ENCODE measurements at places on chromosomes 1 and 21.
A peak's percentile ranks its signal among the peaks of the same experiment; 100 is the strongest.

DNA sequence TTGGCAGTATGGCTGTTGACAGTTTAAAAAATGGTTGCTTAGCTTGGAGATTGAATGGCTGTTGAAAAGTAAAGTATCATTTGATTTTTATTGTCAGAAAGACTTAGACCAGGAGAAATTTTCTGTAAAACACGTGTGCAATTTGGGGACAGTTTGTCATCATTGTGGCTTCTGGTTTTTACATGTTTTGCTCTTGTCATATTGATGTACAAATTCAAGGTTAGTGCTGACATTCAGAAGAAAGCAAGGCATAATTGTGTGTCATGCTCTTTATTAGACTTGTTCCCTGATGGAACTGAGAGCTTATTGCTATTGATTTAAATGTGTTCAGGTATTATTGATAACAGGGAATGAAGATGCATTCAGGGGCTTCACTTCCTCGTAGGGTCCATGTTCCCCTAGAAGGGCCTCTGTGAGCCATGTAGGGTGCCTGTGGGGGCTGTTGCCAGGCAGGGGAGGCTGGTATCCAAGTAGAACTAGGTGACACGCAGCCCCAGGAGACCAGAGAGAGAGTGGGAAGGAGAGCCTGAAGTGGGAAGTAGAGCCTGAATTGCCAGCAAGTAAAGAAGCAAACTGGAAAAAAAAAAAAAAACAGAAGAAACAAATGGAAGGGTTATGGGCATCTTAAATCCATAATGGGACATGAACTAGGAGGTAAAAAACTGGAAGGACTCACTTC is 32.7 kb upstream of the PLXNA2 start:
- DNase-seq: no peak

- DNase-seq: no peak
Measured at GRCh38 chr21:43861706-43862105, 3.3 kb upstream of the AGPAT3 start.

GRCh38 chr1:208164609-208165008 is 79.6 kb downstream of the PLXNA2 start:
- peak; percentile 25 for DNase-seq

DNA sequence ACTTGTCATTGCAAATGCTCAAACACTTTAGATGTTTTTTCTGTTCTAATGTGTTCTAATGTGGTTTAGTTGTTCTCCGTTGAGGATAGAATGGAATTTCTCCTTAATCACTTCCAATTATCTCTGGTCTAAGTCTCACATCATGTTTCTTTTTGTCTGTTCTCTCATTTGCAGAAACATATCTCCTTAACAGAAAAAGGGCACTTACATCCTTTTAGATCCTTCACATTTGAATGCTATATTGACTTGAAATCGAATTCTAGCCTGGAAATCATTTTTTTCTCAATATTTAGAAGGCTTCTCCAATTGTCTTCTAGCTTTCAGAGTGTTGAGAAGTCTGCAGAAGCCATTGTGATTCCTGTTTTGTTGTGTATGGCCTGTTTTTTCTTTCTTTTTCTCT is 7.3 kb upstream of the SAMSN1 start:
- DNase-seq: no peak

GRCh38 chr1:180976732-180977357 is 45.8 kb downstream of the STX6 start:
- DNase-seq: no peak

- DNase-seq: peak; percentile 45
Measured at GRCh38 chr21:45590726-45591618, 48.7 kb upstream of the SLC19A1 start.

DNA sequence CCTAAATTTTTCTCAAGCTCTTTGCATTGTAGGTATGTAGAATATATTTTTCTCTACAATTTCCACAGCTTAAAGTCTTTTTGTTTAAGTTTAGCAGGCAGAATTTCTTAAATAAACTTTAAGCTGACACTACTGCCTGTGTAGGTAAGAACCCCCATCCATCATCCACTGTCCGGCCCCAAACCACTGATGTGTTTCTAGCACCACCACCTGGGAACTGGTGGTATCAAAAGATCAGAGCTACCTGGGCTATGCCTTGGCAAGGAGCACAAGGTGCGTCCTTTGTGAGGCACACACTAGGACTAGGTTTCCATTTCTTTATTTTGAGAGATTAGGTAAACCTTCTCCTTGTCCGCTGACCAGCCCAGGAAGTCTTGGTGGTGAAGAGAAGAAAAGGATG is 10.5 kb upstream of the LELP1 start:
- no peak for DNase-seq

DNA sequence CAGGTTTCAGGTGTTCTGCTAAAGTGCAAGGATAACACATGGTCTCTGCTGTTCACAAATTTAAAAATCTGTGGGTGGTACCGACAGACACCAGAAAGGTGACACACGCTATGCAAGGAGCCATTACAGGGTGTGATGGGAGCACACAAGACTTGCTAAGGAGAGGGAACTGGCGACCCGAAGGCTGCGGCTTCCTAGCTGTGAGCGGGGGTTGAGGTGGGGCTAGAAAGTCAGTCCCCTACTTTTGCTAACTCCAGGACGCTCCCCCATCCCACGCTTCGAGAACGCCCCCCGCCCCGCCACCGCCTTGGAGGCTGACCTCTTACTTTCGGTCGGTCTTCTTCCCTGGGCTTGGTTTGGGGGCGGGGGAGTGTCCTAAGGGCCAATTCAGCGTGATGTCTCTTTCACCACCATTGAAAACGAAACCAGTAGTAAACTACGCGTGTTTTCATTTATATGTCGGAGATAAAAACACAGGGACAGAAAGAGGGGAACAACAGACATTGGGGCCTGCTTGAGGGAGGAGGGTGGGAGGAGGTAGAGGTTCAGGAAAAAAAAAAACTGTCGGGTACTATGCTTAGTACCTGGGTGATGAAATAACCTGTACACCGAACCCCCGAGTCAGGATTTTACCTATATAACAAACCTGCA is 1.1 kb downstream of the CKS1B start:
- DNase-seq: no peak

GRCh38 chr1:225611537-225612223 is 41.2 kb downstream of the ENAH start:
- DNase-seq: no peak

GRCh38 chr1:219398815-219399396 is 214.0 kb downstream of the ZC3H11B start:
- no peak for DNase-seq

- DNase-seq: no peak
Measured at GRCh38 chr1:56080123-56080522, 499.2 kb downstream of the PLPP3 start.

- peak; percentile 38 for DNase-seq
Measured at GRCh38 chr1:38454236-38454635, 405.3 kb downstream of the RRAGC start.

GRCh38 chr1:30879126-30879786 is 29.3 kb downstream of the SDC3 start:
- no peak for DNase-seq

- no peak for DNase-seq
Measured at GRCh38 chr21:34844924-34845238, 176.1 kb downstream of the CLIC6 start.

DNA sequence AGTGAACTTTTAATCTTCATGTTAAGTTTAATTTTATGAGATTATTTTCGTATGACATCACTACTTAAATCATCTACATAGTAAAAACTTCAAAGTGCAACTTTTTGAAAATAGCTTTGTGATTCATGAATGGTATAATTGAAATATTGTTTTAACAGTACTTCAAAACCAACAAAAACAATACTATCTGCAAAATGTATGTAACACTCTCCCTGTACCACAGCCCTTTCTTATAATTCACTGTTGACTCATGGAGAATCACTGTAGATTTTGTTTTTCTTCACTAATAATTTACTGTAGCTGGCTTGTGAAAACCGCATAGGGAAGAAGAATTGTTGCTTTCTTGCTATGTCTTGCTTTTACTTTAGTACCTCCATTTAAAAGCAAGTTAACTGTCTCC is 301.4 kb upstream of the ADAMTS5 start:
- DNase-seq: no peak

GRCh38 chr1:238892612-238893011 is 493.8 kb upstream of the CHRM3 start:
- no peak for DNase-seq

DNA sequence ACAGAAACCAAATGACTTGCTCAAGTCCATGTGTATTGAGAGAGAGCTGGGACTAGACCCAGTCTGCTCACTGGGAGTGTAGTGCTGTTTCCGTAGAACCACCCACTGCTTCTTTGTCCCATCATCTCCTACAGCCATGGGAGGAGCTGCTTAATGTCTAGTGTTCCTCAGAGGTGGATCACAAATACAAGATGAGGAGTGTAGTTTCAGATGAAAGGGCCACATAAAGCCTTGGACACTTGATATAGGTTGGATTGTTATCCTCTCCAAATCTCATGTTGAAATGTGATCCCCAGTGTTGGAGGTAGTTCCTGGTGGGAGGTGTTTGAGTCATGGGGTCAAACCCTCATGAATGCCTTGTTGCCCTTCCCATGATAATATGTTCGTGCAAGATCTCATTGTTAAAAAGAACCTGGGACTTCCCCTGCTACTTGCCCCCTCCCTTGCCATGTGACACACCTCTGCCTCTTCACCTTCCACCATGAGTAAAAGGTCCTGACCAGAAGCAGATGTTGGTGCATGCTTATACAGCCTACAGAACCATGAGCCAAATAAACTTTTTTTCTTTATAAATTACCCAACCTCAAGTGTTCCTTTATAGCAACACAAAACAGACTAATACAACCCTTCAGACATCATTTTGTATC is 127.5 kb upstream of the DNAH14 start:
- DNase-seq: no peak

GRCh38 chr1:59486615-59487014 is 189.7 kb downstream of the FGGY start:
- DNase-seq: no peak

DNA sequence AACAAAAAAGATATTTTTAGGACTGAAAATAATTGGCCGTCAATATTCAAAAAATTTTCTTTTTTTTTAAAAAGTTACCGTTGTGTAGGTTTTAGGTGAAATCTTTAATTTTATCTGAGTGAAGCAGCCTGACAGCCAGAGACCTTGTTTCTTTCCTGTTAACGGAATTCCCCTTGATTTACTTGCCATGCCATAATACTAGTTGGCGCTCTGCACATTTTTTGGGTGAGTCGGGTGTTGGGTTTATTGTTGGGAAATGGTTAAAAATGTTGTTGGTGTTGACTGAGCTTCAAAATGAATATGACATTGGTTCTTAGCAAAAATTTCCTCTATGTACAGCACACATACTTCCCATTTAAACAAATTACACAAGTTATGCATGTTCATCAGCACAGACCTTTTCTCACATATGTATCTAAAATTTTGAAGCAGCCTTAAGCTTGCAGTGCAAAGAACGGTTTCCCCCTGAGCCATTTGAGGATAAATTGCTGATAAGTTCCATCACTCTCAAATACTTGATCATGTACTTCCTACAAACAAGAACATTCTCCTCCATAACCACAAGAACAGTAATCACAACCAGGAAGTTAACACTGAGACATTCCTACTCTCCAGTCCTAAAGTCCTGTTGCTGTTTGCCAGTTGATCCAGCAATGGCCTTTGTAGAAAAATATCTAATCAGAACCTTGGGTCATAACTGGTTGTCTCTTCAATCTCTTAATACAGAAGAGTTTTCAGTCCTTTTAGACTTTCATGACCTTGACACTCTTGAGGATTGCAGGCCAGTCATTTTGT is 34.2 kb downstream of the CAMTA1 start:
- DNase-seq: no peak

GRCh38 chr1:200624679-200625335 is 4.3 kb upstream of the KIF14 start:
- no peak for DNase-seq

GRCh38 chr1:233360525-233361102 is 33.1 kb downstream of the MAP3K21 start:
- DNase-seq: no peak

DNA sequence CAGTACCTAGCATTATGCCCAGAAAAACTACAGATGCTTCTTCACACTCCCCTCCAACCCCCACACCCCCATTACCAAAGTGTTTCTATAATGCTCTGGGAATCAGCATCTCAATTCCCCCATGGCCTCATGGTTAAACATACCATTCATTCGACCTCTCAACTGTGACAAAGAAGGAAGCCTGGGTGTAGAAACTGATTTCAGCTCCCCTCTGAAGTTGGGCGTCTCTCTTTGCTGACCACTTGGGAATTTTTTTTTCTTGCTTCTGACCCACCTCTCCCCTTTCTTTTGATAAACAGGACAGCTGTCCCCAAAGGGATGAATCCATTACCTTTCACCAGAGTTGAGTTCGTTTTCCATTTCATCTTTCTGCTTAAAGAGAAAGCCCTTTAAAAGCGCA is 116.4 kb upstream of the HOOK1 start:
- no peak for DNase-seq

DNA sequence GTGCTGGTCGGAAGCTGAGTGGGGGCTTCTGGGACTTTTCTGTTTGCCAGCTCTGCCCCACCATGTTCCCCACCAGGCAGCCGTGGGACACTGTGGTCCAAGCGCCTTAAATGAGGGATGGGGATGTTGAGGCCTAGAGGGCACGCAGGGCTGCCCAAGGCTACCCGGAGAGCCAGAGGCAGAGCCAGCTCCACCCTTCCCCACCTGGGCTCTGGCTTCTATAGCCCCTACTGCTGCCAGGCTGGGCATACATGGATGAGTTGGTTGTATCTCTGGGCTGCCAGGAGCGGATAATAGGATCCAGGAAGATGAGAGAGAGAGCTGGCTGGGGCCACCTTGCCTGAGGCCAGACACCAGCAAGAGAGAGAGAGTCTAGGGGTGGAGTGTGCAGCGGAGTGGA is 49.4 kb downstream of the PTPRU start:
- DNase-seq: no peak

DNA sequence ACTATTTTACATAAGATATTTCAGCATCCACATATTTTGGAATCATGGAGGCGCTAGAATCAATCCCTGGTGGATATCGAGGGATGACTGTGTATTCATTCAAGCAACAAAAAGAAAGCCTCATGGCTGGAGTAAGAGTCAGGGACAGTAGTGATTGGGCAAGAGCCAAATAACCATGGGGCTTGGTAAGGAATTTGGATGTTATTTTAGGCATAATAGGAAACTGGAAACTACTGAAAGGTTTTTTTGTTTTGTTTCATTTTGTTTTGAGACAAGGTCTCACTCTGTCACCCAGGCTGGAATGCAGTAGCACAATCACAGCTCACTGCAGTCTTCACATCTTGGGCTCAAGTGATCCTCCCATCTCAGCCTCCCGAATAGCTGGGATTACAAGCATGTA is 33.8 kb upstream of the EYA3 start:
- no peak for DNase-seq

DNA sequence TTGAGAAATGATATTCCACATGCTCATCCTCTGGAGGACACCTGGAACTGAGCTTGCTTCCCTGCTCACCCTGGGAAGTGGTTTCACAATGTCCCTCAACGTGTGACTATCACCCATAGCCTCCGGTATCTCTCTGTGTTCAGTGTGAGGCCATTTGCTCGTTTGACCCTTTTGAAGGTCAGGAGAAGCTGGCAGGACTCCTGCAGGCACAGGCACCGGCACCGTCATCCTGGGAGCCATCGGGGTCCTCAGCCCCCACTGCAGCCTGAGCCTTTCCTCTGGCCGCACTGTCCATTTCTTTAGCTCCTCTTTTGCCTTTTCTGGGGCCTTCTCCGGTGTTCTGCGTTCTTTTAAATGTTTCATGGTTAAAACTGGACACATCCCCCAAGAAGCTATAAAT is 159.6 kb upstream of the COL6A1 start:
- DNase-seq: no peak
